ENCODE measurements at places on chromosomes 13 and 19. TPM values are rescaled to one million over a fixed set of nuclear protein-coding genes. Genes with fewer than 3 reads are reported as not detected.

DNA sequence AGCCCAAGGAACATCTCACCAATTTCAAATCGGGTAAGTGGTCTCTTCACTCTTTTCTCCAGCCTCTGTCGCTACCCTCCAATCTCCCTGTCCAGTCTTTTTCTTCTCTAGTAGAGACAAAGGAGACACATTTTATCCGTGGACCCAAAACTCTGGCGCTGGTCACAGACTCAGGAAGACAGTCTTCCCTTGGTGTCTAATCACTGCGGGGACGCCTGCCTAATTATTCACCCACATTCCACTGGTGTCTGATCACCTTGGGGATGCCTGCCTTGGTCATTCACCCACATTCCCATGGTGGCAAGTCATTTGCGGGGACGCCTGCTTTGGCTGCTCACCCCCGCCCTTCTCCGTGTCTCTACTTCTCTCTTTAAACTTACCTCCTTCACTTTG is 13.8 kb upstream of the OR10H1 start:
- DNase-seq = no peak

DNA sequence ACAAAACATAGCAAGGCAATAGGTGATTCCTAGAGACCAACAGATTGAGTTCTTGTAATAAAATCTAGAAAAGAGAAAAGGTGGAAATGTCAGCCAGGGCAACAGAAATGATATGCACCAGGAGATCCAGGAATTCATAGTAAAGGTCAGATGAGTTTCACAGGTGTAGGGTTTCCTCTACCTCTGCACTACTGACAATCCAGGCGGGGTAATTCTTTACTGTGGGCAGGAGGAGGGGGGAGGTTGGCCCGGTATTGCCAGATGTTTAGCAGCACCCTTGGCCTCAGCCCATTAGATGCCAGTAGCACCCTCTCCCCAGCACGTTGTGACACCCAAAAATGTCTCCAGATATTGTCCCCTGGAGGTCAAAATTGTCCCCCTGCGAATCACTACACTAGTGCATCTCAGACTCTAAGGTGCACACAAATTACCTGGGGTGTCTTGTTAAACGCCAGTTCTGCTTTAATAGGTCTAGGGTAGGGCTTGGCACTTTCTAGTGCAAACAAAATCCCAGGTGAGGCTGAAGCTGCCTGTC is 3.5 kb upstream of the UBAC2 start:
- no peak for DNase-seq

GRCh38 chr13:32340914-32341313 is 25.6 kb downstream of the BRCA2 start:
- DNase-seq = no peak

SHD gene
- total RNA-seq = not detected

ZBTB32 gene
- total RNA-seq = 0.33 TPM

ZNF564 gene
- total RNA-seq = 14.7 TPM

- DNase-seq = no peak
These were observed 186.8 kb upstream of the SOX1 start for GRCh38 chr13:111880185-111880584.

GRCh38 chr19:45063851-45064801 is 12.2 kb downstream of the ZNF296 start:
- no peak for DNase-seq

DNA sequence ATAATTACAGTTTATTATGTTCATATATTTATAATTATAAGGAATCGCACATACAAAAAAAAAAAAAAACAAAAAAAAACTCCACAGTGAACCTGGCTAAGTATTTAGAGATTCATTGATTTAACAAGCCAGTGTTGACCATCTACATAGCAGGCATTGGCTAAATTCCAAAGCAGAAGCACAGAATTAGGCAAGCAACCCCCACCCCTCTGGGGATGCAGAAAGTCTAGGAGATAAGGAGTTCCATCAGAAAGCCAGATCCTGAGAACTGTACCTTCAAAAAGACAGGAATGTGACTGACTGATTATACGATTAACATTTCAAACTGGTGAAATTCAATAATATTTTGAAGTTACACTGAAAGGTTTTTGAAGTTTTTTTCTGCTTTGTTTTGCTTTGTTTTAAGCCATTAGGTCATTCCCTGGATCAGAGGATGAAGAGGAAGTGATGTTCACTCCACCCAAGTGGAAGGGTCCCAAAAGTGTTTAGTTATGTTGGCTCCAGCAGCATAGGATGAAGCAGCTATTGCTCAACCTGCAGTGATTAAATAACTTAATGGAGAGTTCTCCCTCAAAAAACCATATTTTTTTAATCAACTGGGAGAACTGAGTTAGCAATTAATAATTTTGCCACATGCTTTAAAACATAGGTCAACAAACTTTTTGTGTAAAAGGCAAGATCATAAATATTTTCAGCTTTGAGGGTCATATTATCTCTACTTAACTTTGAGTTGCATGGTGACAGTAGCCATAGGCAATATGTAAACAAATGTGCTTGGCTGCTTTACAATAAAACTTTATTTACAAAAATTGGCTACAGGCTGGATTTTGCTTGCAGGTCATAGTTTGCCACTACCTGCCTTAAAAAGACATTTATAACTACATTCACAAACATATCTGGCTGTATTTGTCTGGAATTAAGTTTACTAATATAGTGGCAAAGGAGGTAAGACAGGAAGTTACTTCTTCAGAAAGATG is 49.6 kb downstream of the DOCK9 start:
- no peak for DNase-seq

GRCh38 chr19:7748756-7749155 is 1.4 kb upstream of the CD209 start:
- peak; percentile 25 for DNase-seq

DNA sequence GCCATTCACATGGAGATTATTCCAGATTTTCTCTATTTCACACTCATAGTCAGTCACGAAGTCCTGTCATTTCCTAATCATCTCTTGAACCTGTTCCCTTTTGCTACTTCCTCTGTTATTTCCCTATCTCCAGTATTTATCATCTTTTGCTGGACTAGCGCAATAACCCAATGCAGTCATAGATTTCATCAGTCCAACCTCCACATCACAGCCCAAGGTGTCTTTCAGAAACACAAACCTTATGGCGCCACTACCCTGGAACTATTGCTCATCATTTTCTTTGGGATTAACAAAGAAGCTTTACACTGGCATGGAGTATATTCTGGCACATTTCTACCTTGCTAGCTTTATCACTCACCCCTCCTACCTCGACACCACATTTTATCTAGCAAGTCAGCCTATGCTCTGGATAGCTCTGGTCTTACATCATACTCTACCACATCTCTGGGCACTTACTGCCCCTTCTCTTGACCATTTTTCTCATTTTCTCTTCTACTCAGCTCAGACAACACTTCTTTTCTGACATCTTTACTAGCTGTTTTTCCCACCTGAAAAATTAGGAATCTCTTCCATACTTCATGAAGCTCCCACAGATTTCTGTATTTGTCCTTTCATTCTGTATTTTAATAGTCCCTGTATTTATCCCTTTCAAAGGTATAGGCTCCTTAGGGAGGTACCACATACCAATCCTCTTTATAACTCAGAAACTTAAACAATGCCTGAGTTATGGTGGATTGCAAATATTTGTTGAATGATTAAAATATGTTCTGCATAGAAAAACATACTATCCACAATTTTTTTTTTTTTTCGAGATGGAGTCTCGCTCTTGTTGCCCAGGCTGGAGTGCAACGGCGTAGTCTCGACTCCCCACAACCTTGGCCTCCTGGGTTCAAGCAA is 534.7 kb downstream of the KLF12 start:
- DNase-seq = no peak

GRCh38 chr13:46698014-46698413 is 98.9 kb downstream of the ESD start:
- no peak for DNase-seq

ZIC2 gene
- not detected for total RNA-seq

DNA sequence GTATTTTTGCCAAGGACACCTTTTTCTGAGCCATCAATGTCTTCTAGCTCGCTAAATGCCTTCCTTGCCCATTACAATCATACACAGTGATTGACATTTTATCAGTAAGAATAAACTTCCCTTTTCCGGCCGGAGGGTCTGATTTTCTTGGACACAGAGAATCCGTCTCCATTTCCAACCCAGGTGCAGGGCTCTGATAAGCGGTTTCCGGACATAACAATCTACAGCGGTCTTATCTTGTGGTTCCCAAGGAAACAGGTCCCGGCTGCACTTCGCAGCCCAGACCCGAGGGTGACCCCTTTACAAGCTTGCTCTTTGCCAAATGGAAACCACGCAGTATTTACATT is 5.1 kb upstream of the ZNF77 start:
- DNase-seq = no peak

DNA sequence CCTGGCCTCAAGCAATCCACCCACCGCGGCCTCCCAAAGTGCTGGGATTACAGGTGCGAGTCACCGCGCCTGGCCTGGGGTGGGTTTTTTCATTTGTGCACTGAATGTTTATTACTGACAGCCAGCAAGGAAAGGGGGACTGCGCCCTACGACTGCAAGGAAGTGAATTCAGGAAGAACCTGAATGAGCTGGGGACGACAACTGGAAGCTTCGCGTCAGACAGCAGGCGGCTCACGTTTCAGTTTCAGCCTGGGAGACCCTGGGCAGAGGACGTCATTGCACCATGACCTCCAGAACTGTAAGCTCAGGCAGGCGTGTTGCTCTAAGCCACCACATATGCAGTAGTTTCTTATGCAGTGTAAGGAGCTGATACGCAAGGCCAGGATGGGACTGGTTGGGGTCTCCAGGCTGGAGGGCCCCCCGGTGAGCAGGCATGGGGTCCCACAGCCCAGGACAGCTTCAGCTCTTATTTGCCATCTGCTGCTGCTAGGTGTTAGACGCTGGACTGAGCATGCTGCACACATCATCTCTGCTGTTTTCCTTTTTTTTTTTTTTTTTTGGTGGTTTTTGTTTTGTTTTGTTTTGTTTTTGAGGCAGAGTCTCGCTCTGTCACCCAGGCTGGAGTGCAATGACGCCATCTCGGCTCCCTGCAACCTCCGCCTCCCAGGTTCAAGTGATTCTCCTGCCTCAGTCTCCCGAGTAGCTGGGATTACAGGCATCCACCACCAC is 66.6 kb downstream of the GADD45B start:
- DNase-seq = no peak

DNA sequence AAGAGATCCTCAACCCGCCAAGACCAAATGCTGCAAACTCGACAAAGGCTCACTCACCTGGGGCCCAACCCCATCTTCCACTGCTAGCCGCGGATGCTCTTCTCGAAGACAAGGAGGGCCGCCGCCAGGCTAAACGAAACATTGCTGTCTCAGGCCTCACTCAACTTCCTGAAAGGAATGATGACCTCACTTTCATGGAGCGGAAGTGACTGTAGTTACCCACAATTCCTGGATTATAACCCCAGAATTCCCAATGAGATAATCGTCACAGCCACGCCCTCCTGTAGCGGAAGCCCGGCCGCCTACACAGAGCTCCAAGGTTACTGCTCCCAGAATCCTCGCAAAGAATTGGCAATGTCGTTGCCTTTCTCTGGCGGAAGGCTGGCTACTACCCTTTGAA is 10.5 kb upstream of the ZNF112 start:
- no peak for DNase-seq

- no peak for DNase-seq
These were observed 144.2 kb downstream of the FOXO1 start for GRCh38 chr13:40522282-40522681.

SIRT2 gene
- total RNA-seq = 61.8 TPM

DNA sequence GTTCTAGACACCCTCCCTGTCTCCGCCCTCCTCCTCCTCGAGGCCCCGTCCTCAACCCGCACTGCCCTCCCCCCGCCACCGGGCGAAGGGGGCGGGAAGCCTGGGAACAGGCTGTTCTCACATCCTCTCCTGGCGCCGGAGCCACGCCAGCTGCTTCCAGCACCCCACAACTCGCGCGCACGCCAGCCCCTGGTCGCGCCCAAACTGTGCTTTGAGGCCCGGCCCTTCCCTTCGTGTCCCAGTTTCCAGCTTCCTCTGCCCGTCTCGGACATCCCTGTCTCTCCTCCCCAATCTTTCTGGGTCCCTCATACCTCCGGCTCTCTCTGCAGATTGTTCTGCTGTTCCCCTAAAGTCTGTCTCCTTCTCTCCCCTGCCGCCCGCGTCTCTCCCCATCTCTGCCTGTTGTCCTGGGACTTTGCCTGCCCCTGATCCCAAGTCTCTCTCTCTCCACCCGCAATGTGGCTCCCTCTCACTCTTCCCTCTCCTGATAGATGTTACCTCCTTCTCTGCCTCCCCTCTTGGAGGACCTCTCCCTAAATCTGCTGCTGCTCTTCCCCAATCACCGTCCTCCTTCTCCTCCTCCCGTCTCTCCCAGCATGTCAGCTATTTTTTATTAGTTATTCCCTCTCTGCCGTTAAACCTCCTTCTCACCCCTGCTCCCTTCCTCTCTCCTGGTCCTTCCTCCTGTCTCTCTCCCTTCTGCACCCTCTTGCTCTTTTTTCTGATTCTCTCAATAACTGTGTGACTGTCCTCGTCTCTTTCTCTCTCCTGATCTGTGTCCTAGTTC is 14.2 kb downstream of the DPF1 start:
- DNase-seq = peak; percentile 73

DNA sequence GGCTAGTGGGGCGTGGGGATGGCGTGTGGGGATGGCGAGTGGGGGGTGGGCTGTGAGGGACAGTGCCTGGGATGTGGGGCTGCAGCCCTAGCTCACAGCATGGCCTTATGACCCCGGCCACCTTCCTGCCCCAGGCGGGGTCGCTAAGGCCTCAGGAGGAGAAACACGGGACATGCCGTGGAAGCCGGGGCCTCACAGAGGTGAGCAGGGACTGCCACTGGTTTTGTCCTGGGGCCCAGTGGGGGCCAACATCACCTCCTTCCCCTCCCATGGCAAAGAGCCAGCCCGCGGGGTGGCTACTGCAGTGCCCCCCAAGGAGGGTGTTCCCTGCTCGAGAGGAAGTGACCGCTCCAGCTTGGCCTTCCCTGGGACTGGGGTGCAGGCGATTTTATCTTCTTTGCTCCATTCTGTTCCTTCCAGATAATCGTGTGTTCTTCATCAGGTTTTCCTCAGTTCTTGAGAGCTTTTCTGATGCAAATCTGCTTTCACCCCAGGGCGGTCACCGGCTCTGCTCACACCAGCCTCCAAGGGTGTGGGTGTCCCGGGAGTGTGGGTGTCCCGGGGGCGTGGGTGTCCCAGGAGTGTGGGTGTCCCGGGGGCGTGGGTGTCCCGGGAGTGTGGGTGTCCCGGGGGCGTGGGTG is 1.2 kb downstream of the F7 start:
- no peak for DNase-seq

ZNF563 gene
- 7.5 TPM for total RNA-seq

DNA sequence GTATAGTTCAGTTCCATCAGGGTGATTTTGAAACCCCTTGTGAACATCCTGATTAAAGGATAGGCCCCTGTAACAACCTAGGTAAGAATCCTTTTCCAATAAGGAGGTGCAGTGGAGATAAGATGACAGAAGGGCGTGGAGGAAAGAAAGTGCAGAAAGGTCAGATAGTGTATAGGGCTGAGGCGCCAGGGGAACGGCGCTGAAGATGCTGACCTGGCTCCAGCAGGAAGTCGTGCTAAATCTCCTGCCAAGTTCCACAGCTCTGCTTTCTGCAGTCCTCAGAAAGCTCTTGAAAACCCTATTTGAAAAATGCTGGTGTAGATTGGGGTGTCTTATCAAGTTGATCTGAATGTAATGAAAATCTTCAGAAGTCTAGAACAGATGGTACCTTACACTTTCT is 221.7 kb downstream of the COG6 start:
- DNase-seq = no peak

- no peak for DNase-seq
These were observed 18.8 kb downstream of the HIPK4 start for GRCh38 chr19:40370997-40371801.

CCDC106 gene
- 10.5 TPM for total RNA-seq
